ENCODE measurements at places on chromosomes 4 and X.

DNA sequence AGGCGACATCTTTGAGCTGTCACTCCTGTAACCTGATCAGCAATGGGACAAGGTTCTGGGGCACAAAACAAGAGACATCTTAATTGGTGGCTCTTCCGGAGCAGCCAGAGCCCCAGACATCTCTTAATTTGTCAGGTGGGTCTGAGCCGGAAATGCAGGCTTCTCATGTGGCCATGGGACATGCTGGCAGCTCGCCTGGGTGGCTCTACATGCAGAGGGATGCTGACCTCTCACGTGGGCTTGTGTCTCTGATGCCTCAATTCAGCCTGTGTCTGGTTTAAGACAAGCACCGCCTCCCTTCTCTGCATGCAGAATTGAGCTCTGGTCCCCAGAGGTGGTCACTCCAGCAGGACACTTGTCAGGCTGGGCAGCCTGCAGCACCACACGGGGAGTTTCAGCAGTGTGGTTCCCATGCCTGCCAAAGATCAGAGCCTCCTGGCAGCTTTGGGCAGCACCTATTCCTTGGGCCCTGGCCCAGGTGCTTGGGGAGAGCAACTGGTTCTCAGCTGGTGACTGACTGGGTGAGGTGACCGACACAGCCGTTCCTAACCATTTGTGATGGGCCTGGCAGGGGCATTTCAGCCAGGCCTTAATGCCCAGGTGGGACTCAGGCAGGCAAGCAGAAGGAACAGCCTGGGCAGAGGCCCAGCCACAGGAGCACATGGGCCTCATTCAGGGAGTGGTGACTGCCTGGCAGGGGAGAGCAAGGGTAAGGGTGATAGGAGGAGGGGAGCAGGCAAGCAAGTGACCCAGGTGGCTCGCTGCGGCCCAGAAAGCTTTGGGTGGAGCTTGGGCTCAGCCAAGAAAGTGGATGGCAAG lies 53.4 kb downstream of the HMX1 start:
- DNase-seq = no peak

- no peak for DNase-seq
These were observed 45.8 kb downstream of the TEX13B start for GRCh38 chrX:107936434-107936730.

DNA sequence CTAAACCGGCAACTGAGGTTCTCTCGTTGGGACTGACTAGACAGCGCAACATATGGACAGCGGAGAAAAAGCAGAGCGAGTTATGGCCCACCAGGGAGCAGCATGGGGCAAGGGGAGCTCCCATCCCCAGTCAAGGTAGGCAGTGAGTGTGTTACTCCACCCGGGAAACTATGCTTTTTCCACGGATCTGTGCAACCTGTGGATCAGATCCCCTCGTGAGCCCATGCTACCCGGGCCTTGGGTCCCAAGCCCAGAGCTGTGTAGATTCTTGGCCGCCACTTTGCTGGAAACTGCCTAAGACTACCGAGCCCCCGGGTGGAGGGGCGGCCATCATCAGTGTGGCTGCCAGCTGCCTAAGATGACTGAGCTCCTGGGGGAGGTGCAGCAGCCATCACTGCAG lies 140.9 kb downstream of the PAPSS1 start:
- no peak for DNase-seq

DNA sequence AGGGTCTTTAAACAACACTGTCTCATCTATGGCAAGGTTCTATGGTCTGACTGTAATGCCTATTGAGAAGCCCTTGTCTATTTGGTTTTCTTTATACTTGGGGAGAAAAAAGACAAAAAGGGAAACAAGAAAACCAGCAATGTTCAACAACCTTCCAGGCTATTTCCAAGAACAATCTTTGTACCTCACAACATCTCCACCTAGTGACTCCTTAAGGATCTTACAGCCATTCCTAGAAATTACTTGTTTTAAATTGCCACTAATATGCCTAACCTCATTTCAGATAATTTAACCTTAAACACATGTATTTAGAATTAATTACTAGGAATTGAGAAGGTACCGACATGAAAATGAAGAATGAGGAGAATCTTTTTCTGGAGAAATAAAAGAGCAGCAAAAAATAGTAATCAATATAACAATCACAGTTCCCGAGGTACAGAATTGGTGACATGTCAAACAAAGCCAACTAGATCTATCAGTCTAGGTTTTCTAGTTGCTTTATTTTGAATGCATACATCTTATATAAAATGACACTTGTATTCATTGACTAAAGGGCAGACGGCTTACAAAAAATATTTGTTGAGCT lies 1.6 kb upstream of the RBM46 start:
- no peak for DNase-seq

Measured in stimulated activated CD8-positive, alpha-beta memory T cell treated with anti-CD3 and anti-CD28 coated beads, Interleukin-4, amount 100 ng/mL, for 4 hours (primary cell).